HuH-7 (cell line): ENCODE measurements at places on chromosomes 12 and 14.
A peak's percentile ranks its signal among the peaks of the same experiment; 100 is the strongest.

DNA sequence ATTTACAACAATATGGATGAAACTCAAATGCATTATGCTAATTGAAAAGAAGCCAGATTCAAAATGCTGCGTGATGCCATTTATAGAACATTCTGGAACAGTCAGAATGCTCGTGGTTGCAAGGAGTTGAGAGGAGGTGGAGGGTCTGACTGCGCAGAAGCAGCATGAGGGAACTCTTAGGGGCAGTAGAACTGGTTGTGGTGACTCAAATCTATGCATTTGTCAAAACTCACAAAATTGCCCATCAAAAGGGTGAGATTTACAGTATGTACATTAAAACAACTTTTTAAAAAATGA is 113.7 kb upstream of the PDZRN4 start:
- DNase-seq: no peak

DNA sequence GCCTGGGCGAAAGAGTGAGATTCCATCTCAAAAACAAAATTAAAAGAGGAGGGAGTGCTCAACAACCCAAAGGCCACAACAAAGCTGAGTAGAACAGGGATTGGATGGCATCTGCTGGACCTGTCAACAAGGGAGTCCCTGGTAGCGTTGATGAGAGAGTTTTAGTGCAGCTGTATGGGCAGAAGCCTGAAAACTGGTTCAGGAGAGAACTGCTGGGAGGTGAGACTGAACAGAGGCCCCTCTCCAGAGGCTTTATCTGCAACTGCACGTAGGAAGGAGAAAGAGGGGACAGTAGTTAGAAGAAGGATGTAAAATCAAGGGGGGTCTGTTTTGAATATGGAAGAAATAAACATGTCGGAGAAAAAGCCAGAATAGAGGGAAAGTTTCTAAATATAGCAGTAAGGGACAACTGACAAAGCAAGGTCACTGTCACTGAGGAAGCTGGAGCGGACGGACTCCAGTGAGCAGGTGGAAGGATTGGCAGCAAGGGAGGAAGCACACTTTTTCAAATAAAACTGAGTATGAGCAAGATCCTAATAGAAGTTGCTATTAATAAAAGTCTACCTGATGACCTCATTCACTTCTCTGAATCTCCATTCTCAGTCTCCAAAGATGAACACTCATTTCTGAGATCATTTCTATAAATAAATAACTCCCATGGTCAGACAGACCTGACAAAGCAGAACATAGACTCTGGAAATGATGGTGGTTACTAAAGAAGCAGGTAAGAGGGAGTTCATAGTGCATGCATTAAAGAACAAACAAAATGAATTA is 11.8 kb upstream of the ATF1 start:
- no peak for DNase-seq

DNA sequence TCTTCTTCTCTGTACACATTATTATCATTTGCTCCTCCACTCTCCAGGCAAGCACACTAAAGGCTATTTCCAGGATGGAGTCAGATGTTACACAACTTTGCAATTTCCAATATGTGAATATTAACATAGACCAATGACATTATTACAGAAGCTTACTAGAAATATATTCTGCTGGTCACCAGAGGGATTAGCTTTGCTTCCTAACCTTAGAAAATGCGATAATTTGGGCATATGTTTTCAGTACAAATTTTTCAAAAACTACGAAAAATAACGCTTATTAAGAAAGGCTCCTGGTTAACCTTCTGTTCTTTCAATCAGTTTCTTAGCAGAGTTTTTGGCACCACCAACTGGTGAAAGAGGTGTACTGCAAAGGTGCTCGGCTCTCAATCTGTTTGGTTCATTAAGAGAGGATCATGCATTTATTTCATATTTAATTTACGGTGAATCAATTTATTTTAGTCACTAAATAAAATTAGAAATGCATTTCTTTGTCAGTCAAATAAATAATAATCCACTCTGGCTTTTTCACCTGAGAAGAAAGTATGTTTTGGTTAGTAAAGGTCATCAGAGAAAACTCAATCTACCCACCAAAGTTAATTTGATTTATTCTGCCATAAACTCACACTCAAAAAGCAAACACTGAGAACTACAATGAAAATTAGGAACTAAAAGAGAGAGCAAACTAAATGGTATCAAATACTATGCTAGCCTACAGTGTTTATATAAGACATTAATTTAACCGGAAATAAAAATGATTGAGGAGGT is 39.2 kb downstream of the EFCAB11 start:
- DNase-seq: no peak

- no peak for DNase-seq
These were observed 491.2 kb downstream of the PCNX1 start for GRCh38 chr14:71398450-71398849.

- DNase-seq: peak; percentile 50
These were observed 3.2 kb upstream of the DIO3 start for GRCh38 chr14:101557811-101558738.

- no peak for DNase-seq
These were observed 8.8 kb downstream of the EIF2B2 start for GRCh38 chr14:75011356-75011994.
